ENCODE measurements at places on chromosomes 7 and 10.
A peak's percentile ranks its signal among the peaks of the same experiment; 100 is the strongest.

DNA sequence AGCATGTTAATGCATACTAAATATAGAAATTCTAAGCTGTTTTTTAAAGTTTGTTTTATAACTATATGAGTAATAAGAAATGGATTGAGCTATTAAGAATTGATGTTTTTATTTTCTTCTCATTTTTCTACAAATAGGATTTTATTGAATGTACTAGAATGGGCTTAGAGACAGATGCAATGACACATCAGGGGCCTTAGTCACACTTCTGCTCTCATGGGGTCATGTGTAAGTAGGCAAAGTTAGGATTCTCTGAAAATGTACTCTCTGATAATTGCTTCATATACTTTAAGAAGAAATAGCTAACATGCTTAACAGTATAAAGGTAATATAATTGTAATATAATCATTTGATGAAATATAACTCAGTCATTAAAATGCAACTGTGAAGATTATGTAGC lies 154.6 kb downstream of the ZNF438 start:
- DNase-seq, result peak; percentile 8

DNA sequence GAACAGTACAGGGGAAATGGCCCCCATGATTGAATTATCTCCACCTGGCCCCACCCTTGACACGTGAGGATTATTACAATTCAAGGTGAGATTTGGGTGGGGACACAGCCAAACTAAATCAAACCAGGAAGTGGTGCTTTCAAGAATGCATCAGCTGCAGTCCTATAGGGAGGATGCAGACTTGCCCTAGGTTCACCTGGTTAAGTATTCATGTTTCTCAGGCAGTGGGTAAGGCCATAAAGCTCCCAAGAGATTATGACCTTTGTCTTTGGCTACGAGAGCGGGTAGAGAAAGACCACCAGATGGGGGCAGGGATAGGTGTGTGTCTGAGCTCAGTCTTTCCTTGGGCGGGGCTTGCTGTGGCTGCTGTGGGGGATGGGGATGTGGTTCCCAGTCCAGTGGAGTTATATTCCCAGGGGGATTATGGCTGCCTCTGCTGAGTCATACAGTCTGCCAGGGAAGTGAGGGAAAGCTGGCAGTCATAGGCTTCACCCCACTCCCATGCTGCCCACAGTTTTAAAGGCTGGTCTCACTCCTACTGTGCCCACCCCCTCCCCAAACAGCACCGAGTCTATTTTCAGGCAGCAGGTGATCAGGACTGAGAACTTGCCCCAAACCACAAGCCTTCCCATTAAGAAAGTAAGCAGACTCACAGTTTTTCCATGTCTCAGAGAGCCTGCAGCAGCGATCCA lies 8.4 kb upstream of the R3HCC1L start:
- no peak for DNase-seq

- no peak for DNase-seq
Observed at GRCh38 chr7:73971322-73971703, 56.7 kb upstream of the ELN start.

GRCh38 chr7:137545059-137545716 lies 201.7 kb upstream of the PTN start:
- DNase-seq, result no peak

DNA sequence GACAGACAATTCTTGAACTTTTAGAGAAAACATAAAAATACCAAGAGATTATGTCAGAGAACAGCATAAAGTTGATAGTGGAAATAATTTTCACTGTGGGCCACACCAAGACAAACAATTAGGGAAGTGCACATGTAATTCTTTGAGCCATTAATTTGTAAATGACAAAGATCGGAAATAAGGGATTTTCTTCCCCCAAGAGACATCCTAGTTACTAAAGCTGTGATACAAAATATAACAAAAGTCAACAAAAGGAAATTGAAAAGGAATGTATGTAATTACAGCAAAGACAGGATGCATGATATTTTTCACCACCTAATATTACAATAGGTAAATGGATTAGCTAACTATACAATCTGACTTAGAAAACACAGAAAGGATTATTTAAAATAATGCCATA lies 12.4 kb upstream of the LRRC72 start:
- no peak for DNase-seq

GRCh38 chr7:123096434-123096833 lies 100.9 kb upstream of the TAS2R16 start:
- no peak for DNase-seq

- DNase-seq, result no peak
Observed at GRCh38 chr7:34727464-34727995, 69.5 kb downstream of the NPSR1 start.

DNA sequence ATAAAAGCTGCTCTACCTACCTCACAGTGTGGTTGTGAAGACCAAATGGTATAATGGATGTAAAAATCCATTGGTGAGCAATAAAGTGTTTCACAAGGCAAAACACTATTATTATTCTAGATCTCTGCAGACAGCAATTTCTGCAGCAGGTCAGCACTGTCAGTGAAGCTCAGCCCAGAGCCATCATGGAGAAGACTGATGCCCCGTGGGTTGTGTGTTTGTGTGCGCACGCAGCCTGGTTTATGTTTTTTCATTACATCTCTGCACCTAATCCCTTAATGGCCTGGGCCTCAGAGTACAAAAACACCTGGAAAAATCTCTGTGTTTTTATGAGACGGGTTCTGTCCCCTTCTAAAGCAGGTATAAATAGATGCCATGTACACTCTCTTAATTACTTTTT lies 64.2 kb downstream of the PARP12 start:
- DNase-seq, result no peak

DNA sequence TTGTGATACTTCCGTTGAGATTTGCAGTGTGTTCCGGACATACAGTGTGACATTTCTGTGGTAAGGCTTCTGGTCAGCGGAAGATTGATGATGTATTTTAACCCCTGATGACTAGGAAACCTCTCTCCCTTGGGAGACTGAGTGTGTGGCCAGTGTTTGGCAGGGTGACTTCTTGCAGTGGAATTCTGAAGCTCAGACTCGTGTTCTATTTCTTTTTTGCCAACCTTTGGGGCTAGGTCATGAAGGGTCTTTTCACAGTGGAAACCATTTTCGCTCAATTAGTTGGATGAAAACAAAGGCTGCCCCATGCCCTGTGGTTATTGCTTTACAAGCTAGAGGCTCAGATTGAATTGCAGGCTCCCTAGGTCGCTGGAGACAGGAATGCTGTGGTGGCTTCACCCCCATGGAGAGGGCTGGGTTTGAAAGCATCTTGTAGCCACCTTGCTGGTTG lies 288.9 kb downstream of the BBS9 start:
- no peak for DNase-seq

DNA sequence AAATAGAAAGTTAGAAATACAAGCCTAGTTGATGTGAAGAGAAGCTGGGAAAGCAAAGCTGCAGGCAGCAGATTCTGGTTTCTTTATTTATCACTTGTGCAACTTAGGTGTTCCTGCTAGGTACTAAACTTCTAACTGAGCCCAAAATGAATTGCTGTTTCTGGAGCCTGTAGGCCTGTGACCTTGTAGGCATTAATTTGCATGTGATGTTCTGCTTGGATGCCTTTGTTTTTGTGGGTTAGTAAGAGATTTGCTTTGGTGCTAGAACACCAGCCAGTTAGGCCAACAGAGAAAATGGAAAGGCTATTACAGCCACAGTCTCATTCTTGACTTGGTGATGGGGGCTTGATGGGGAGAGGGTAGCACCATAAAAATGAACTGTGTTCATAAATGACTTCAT lies 370.7 kb downstream of the PPP1R3A start:
- no peak for DNase-seq

DNA sequence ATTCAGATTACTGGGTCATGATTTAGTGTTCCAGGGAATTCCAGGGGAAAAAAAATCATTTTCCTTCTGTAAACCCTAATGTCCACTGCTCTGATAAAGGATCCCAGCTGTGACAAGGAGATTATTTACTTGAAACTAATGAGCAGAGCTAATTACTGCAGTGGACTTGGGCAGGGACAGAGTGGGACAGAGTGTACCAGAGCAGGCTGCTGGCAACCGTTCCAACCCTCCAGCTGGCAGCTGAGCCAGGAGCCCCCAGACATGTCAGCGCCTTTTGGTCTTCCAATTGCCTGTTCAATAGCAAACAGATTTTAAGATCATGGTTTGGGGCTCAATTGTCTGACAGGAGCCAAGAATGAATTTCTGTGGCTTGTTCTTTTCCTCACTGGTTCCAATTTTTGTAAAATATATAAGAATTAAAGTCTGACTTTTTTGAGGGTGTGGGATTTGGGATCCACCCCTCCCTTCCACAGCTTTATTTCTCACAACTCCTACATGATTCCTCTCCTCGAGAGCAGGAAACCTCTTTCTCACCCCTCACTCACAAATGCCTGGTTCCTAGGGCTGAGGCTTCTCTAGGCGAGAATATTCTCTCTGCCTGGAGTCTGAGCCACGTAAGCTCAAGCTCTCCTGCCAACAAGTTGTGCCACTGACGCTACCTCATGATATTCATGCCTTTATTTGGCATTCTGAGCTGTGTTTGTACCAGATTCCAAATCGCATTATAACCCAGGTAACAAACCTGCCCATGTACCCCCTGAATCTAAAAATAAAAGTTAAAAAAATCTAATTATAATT lies 20.6 kb upstream of the FAM180A start:
- DNase-seq, result no peak

- no peak for DNase-seq
Observed at GRCh38 chr7:30038196-30038980, 10.2 kb downstream of the PLEKHA8 start.

DNA sequence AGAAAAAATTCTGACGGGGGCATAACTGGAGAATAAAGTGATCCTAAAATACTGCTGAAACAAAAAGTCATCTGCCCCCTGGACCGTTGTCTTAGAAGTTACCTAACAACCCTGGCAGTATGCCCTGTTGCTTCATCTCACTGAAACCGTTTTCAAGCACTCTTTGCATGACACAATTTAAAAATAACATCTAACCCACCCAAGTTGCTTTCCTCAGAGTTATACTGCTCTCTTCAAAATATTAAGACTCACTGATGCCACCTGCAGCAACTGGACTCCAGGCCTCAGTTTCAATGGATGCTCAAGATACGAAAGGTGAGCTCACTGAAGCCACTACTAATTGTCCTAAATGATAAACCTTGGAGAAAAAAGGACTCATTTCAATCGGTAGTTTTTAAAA lies 57.4 kb downstream of the CDK6 start:
- peak; percentile 40 for DNase-seq

DNA sequence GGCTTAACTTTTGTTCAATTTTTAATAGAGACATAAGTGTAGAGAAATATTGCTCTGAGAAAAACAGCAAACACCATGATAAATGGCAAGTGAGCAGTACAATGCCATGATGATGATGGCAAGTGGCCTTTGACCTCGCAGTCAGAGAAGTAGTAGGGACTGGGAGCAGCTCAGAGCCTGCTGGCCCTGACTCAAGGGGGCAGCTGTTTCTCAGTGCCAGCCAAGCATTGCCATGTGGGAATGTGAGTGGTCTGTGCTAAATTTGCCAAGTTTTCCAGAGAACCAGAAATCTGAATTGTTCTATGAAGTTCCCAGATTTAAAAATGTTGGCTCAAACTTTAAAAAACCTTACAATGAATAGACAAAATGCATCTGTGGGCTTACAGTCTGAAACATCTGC lies 187.9 kb downstream of the BICC1 start:
- no peak for DNase-seq

Measured in suppressor macrophage (primary cell).